Stimulated activated CD4-positive, alpha-beta T cell treated with anti-CD3 and anti-CD28 coated beads, Interleukin-1b, Interleukin-23, amount 100 ng/mL, for 1 hour (primary cell): ENCODE measurements at places on chromosomes 12 and 14.

DNA sequence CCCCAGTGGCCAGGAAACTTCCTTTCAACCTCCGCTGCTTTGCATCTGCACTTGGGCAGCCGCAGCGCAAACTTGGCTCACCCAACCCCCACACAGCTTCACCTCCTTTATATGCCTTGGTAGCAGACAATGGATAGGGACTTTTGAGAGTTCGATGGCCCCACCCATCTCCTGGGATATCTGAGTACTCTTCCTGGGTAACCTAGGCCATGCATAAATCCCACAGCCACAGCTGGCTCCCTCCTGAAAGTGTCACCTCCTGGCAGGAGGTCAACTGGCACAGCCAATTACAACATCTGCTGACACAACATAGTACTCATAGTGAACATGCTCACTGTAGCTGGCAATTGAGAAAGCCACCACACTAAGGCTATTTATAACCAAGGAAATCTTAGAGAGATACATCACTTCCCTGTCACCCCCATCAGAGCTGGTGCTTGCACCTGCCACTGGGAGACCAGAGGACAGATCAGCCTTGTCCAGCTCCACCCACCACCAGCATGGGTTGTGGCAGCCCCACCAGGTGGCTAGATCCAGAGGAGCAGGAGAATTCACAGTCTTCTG, 410.0 kb downstream of the SYT1 start:
- DNase-seq, result no peak

DNA sequence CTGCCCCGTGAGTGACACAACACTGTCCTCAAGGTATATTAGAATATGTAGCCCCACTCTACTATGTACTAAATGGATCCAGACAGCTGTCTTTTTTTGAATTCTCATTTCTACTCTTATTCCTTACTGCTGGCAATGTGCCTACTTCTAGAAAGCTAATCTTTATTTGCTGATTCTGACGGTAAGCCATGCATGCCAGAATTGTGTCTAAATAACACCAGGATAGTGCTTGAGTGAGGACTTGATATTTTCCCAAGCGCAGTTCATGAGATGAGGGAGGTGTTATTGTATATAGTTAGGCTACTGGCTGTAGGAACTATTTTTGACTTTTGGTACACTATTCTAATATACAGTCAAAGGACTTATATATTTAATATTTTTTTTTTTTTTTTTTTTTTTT, 316.2 kb upstream of the NAV3 start:
- DNase-seq, result no peak

- DNase-seq, result no peak
Observed at GRCh38 chr12:26744042-26744626, 88.9 kb downstream of the ITPR2 start.

DNA sequence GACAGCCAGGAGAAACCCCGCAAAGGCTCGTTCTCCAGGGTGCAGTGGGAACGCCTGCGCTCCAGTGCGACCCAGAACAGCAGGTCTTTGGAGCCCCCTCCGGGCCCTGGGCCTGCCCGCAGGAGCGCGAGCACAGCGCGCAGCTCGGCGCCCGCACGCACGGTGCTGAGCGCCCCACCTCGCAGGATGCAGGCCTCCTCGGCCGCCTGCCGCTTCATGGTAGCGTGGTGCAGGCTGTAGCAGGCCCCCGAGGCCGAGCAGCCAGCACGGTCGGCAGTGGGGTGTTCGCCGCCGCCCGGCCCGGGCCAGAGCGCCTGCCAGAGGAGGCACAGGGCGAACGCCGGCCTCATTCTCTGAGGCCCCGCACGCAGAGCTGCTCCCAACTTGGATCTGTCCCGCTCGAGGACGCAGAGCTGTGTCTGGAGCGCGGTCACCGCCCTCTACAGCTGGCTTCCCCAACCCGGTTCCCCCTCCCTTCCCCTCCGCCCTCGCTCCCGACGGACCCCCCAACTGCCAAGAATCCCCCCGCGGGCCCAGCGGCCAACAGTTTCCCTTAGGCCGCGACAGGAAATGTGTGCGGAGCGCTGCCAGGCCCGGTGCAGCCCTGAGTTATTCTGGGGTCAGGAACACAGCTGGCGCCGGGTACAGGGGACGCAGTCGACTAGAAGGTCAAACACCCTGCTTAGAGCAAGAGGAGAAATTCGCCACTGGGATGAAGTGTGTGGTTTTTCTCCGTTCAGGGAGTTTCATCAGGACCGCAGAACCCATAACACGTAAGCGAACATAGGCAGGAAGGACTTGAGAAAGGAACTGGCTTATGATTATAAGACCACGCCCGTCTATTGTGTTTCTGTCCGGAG, at the start of gene CLEC14A:
TSS of gene CLEC14A (minus strand) at position 421 of the 860 bp plus-strand sequence. CDS start at position 350, 71 bp downstream.
- no peak for DNase-seq

- DNase-seq, result no peak
Observed at GRCh38 chr12:68557011-68557730, 53.5 kb upstream of the RAP1B start.

DNA sequence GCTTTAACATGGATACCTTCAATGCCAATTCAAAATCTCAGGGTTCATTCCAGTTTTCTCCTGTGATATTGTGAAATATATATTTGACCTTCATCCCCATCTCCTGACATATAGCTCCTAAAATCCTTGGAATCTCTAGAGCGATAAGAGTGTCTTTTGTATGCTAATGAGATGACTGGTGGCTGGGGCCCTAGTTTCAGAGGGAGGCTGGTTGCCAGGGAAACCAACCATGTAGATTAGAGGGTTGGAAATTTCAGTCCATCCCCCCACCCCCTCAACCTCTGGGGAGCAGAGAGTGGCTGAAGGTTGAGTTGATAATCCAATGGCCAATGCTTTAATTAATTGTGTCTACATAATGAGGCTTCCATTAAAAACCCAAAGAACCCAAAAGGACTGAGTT, 59.4 kb downstream of the SDR9C7 start:
- no peak for DNase-seq

DNA sequence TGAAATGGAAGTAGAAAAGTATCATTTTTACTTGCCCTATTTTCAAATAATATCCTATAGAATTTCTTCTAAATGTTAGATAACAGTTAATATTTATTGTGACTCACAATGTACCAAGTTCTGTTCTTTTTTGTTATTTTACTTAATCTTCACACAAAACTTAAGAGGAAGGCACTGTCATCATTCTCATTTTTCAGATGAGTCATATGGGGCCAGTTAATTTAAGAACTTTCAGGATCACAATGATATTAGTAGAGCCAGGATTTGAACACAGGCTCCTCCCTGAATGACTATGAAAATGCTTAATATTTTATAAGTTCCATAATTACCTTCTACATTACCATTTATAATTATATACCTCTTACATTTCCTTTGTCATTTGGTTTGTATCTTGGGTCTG, 10.4 kb upstream of the TMEM260 start:
- DNase-seq, result no peak

DNA sequence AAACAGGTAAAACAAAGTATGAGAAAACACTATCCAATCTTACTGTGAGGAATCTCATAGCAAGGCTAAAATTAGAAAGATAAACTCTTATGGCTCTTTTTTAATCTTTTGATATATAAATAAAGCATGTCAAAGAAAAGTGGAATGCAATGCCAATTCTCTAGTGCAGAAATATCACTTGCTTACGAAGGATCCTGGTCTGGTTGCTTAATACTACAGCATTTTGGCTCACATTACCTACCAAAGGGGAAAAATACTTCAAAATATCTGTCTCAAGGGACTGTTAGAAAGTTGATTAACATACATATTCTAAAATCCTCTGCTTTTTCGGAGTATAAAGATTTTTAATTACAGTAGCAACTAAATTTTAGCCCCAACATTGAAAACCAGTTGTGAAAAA, 21.4 kb downstream of the AREL1 start:
- DNase-seq, result no peak
